ENCODE measurements at places on chromosomes 2 and 18.
A peak's percentile ranks its signal among the peaks of the same experiment; 100 is the strongest.

DNA sequence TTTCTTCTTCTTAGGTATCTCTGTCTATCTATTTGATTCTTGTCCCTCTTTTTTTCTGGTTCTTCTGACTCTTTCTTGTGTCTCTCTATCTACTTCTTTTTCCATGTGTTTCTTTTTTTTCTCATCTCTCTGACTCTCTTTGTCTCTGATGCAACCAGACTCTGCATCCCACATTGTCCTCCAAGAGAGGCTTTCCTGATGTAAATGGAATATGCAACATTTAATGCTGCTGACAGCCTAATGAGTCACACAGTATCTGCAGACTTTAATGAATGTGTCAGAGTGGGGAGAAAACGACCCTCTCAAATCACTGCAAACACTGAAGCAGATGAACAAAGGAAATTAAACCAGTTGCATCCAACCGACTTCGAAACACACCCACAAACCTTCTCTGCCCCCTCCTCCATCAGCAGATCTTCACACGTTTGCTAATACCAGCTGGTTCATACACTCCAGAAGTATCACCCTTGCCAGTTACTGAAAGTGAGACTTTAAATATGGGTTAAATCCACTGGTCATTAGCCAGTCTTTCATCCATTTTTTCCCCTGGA, 351.5 kb downstream of the TXNL1 start:
- no peak for DNase-seq

- no peak for DNase-seq
Measured at GRCh38 chr18:25743646-25744151, 346.7 kb downstream of the SS18 start.

DNA sequence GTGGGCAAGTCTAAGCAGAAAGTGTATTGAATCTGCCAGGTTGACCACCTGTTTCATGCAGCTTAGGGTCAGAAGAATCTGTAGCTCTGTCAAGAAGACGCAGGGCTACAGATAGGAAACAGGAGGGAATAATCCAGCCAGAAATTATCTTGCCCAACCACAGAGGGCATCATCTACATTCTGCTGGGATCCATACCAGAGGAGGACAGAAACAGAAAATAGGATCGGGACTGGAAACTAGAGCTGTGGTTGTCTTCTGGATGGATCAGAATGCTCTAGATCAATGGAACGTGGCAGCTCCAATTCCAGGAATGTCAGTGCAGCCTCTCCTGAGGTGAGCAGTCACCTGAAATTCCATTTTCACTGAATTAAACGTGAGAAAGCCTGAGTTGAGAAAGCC, 3.6 kb downstream of the SPATA3 start:
- DNase-seq = peak; percentile 33

- DNase-seq = no peak
Measured at GRCh38 chr2:238562446-238562845, 135.7 kb downstream of the ASB1 start.

DNA sequence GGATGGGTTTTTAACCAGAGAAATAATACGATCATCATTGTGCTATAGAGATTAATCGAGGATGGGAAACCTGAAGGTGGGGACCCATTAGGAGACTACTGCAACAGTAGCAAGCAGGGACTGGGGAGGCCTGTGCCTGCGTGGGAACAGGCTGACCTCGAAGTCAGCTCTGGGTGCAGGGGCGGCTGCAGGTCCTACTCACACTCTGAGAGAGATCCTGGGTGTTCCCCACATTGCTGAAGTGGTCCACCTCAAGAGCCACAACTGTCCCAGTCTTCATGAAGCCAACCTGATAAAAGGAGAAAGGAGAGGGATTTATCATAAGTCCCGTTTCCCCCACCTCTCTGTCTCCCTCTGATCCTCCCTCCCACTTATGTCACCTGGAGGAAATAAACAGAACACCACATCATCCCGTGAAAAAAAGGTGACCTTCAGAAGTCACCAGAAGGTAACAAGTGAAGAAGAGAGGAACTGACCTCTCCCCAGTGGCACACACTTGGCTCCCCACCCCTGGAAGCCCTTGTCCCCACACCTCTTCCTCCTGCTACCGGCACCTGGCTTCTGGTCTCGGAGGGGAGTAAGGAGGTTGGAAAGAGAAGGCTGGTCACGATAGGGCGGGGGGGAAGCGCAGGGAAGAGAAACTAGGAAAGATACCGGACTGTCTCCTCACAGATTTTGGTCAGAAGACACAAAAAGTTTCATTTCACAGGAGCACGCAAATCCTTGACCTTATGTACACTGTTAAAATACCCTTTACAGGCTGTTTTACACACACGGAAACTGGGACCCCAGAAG, 50.4 kb downstream of the XDH start:
- DNase-seq = no peak

DNA sequence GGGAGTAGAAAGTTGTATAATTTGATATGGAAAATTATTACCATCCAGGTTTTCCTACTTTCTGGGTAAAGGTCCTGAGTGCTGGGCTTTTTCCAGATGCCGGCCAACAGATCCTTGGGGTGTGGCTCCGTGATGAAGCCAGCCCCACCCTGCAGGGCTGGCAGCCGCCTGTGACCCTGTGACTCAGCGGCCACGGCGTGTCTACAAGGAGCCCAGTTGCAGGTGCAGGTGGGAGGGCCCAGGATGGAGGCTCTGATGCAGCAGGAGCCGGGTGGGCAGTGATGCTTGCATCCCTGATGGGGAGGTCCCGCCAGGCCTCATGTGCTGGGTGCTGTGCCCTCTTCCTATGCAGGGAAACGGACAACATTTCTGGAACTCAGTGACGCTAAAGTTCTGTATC, 96.0 kb upstream of the ALKAL2 start:
- no peak for DNase-seq

DNA sequence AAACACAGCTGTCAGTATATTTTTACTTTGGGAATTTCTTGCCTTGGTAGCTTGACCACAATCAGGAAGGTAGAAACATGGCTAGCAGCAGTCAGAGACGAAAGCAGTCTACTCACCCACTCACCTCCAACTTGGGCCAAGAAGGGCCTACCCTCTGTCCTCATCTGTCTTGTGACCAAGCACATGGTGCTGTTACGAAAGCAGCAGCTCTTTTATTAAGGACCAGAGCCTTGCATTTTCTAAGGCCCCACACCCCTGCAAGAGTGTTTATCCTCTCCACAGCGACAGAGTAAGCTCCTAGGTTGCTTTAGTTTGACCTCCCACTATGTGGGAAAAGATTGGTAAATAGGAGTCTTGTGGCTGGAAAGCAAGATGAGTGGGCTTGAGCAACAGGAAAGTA, 31.3 kb upstream of the MSTN start:
- peak; percentile 56 for DNase-seq

- no peak for DNase-seq
Measured at GRCh38 chr2:23587341-23587880, 202.4 kb downstream of the KLHL29 start.

DNA sequence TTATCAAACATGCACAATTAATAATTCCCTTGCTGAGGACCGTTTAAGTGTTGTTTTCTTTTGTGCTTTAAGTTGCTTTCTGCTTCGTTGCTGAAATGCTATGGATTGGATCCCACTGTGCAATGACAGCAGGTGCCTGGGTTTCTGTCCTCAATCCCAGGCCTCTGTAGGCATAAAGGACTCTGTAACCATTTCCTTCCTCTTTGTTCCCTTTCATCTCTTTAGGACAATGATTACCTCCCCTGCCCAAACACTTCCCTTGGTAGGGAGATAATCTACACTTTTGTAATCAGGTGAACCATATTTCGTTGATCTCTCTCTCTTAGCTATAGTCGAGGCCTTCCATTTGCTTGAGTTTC, 58.6 kb upstream of the LYPD6B start:
- no peak for DNase-seq

DNA sequence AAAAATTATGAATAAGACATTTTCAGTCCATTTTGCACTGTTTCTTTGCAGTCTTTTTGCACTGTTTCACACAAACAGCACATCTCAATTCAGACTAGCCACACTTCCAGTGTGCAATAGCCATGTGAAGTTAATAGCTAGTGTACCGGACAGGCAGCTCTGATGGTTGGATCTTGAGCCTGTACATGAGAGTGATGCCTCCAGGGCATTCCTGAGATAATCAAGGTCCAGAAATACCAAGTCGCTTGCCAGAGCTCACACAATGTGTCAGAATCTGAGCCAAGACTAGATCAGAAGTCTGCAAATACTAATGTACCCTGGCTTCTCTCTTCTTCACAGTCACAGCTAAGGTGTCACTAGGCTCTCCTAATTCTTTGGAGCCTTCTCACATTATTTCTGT, 180.2 kb downstream of the OSR1 start:
- no peak for DNase-seq

DNA sequence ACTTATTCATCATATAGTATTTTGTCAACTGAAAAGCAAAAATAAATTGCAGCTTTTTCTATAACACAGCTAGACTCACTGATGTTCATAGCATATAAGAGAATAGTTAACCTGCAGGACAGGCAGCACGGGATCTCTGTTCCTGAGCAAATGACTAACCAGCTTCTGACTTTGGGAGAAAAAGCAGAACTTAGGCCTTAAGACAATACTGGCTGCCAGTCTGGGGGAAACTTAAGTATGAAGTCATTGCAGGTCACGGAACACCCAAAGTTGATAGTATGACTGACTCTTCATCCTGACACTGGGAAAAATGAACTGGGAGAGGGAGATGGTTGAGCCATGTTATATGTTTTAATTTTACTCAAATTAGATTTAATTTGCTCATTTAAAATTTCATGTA, 113.0 kb downstream of the DPP4 start:
- no peak for DNase-seq

- DNase-seq = peak; percentile 57
Measured at GRCh38 chr2:105636109-105636740, 108.5 kb upstream of the NCK2 start.

- DNase-seq = no peak
Measured at GRCh38 chr2:162490052-162490717, 146.3 kb downstream of the GCA start.

DNA sequence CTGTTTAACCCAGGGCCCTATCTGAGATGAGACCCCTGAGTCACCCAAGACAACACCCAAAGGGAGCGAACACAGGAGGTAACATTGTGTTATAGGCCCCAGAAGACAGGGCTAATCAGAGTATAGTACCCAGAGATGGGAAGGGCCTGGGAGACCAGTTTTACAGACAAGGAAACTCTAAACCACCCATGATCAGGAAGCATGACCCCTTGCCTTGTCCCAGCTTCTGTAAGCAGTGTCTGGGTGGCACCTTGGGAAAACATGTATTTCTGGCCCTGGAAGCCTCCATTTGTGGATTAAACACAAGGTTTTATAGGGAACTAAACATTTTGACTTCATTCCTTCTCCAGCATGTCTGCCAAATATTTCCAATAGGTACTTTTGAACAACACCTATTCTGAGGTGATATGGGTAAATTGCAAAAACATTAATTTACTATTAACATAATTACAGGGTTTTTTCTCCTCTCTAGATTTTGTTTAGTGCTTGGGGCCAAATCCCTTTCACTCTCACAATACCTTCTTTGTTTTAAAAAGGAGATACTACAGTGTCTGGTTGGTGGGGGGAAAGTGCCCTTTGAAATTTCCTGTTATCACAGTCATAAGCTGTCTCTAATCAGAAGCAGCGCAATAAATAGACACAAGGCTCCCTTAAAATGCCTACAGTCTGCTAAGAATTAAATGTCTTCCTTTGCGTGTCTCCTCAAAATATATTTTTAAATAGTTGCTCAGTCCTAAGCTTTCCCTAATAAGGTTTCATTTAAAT, 341.1 kb downstream of the BCL11A start:
- peak; percentile 75 for DNase-seq

GRCh38 chr2:221096706-221097567, 475.2 kb downstream of the EPHA4 start:
- no peak for DNase-seq

- no peak for DNase-seq
Measured at GRCh38 chr2:10019174-10019573, 24.2 kb upstream of the KLF11 start.

DNA sequence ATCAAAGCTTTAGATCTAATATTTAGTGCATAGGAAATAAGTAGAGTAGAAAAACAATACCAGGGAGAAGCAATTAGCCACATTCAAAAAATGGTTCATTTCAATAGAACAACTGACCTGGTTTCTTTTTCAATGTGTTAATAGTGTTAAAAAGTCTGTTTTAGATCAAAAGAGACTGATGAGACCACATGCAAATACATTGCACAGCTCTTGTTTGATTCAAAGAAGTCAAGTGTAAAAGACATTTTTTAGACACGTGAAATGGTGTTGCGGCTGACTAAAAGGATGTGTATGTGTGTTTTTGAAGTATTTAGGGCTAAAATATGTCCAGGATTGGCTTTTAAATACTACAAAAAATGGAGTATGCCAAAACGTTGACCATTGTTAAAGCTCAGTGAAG, 1.2 kb upstream of the AOX1 start:
- no peak for DNase-seq

DNA sequence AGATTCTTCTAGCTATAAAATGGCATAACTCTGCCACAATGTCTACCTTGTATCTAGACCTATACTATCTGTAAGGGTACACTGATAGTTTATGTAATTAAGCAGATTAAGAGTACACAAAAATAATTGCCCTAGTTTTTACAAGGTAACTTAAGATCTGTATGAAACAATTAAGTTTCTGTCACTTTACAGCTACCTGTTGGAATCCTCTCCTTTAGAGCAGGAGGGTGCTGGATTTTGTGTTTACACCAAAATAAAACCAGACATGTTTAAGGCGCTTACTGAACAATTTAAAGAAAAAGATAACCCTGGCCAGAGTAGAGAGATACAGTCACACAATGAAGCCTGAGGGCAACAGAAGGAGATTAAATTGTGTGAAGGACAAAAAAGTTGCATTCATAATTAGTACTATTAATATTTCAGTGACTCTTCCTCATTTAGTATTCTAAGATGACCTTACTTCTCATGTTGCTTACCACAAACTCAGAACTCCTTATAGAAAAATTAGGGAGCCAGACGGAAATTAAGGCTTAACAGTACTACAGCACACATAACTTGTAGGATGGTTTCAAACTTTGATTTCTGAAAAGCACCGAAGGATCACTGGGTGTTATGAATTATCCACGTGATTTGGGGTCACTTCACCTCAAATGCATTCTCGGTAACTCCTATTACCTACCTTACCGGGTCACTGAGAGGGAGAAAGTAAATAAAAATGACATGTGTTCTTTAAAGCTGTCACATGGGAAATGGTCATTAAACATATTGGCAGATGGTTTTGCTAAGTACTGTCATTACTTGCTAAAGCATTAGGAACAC, 1.0 kb downstream of the DARS1 start:
- no peak for DNase-seq

GRCh38 chr2:206084439-206084869, 1.5 kb downstream of the INO80D start:
- peak; percentile 86 for DNase-seq

- no peak for DNase-seq
Measured at GRCh38 chr2:128585706-128586105, 267.0 kb upstream of the HS6ST1 start.

DNA sequence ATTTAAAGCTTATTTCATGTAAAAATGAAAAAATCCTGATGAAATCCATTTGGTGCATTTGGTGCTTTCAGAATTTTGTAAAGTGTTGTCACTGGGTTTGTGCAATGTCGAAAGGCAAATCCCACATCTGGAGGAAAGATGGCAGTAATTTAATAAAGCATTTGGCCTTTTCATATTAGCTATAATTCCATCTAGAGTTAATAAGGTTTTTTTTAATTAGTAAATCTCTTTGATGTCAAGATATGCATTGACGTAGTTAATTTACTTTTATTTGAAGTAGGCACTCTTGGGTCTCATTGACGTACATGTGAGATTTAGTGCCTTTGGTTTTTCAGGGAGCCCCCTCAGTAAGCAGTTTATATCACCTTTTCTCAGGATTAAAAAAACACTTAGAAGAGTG, 12.3 kb upstream of the GAREM1 start:
- no peak for DNase-seq

Measured in SK-MEL-5 (cell line).